T-helper 2 cell treated with Interferon-gamma antibody and Interleukin-4, amounts not matched to agents 5 μg/mL and 100 μg/mL, for 36 hours (primary cell): ENCODE measurements at places on chromosomes 1 and 21.

DNA sequence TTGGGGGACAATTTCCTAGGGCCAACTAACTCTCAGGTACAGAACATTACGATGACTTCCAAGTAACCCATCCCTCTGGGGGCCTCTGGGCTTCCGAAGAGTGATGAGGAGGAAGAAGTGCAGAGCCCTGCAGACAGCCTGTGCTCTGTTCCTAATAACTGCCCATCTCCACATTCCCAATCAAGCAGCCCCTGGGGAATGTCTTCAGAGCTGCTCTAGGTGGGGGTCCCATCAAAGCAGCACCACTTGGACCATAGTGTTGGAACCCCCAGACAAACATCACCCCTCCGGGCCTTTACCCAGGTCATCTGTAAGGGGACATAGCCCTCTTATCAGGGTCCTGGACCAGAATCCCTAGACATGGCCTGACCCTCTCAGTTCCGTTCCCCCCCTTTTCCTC lies 357.3 kb downstream of the NPHP4 start:
- DNase-seq = no peak

- DNase-seq = no peak
These were observed 350.0 kb downstream of the USP25 start for GRCh38 chr21:16079830-16080229.

- DNase-seq = peak; percentile 6
These were observed 122.8 kb upstream of the USP24 start for GRCh38 chr1:55337801-55338447.

DNA sequence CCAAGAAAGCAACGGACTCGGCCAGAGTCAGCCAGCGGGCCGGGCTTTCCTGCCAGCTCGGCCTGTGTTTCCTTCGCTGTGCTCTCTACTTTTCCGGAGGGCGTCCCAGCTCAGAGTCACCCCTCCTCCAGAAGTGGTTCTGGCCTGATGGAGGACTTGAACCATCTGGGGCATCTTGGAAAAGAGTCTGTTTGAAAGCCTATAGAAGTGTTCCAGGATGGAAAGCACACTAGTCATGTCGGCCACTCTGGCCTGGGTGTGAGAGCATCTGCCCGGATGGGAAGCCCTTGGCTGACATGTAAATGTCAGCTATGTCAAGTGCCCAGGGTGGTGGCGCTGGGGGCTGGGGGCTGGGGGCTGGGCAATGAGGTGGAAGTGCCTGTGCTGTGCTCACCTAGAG lies 113.4 kb downstream of the DHRS3 start:
- no peak for DNase-seq

- DNase-seq = no peak
These were observed 9.1 kb downstream of the KCNT2 start for GRCh38 chr1:196598942-196599748.

DNA sequence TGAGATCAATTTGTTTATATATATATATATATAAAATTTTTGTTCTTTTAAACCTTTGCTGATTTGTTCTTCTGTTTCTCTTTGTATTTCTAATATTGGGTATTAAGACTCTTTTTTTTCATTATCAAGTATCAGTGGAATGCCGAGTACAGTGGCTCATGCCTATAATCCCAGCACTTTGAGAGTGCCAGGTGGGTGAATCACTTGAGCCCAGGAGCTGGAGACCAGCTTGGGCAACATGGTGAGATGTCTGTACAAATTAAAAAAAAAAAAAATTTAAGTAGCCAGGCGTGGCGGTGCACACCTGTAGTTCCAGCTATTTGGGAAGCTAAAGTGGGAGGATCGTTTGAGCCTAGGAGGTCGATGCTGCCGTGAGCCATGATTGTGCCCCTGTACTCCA lies 67.1 kb downstream of the MAST2 start:
- DNase-seq = no peak

- DNase-seq = no peak
These were observed 21.1 kb downstream of the C2CD2 start for GRCh38 chr21:41932576-41933312.

DNA sequence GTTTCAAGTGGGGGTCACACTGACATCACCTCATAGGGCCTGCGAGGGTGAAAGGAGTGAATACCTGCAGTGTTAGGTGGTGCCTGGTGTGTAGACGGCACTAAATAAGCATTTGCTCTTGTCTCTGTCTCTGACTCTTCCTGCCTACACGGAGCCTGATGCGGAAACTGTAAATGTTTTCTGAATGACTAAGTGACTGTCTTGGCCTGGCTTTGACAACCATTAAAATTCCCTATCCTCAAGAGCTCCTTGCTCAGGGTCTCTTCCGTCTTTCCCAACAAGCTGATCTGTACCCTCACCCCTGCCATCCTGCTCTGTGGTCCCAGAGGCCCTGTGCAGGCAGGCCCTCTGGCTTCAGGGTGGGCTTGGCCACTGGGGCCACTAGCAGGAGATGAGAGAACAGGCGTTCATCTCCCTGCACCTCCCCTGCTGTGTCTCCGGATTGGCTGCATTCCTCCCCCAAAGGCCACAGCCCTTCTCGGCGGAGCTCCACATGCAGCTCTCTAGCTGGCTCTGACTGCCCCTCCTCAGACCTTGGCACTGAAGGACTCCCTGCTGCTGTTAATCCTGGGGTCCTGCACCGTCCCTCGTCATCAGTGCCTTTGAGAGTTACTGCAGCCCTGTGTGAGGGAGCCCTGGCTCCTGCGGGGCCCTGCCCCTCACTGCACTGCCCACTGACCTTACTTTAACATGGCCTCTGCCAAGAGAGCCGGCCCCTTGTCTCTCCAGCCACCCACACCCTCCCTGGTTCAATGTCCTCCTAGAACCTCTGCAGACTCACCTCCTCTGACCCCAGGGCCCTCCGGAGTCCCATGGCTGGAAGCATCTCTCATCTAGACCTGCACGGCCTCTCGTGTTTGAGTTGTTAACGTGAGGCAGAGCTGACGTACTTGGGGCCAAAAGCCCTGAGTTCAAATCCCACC lies 211.1 kb downstream of the MATN1 start:
- no peak for DNase-seq

GRCh38 chr1:31111290-31111951 lies 45.9 kb upstream of the PUM1 start:
- DNase-seq = no peak

- DNase-seq = no peak
These were observed 70.0 kb downstream of the CLCA4 start for GRCh38 chr1:86616871-86617270.

DNA sequence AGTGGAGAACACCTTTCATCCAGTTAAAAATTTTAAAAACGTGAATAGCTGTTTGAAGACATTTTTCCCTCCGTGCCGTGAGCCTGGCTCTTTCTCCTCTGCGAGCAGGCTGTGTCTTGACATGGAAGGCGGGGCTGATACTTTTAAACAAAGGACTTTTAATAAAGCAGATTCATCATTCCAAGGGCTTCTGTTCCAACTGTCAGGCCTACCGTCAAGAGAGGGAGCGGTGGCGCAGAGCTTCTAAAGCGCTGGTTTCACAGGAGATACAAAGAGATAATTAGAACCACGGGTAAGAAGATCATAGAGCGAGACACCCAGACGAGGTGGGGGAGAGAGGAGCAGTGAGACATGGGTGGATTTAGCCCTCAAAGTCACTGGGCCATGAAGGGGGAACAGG lies 247.4 kb upstream of the C1orf174 start:
- DNase-seq = no peak

- DNase-seq = no peak
These were observed 12.1 kb downstream of the OSBPL9 start for GRCh38 chr1:51628715-51629590.

DNA sequence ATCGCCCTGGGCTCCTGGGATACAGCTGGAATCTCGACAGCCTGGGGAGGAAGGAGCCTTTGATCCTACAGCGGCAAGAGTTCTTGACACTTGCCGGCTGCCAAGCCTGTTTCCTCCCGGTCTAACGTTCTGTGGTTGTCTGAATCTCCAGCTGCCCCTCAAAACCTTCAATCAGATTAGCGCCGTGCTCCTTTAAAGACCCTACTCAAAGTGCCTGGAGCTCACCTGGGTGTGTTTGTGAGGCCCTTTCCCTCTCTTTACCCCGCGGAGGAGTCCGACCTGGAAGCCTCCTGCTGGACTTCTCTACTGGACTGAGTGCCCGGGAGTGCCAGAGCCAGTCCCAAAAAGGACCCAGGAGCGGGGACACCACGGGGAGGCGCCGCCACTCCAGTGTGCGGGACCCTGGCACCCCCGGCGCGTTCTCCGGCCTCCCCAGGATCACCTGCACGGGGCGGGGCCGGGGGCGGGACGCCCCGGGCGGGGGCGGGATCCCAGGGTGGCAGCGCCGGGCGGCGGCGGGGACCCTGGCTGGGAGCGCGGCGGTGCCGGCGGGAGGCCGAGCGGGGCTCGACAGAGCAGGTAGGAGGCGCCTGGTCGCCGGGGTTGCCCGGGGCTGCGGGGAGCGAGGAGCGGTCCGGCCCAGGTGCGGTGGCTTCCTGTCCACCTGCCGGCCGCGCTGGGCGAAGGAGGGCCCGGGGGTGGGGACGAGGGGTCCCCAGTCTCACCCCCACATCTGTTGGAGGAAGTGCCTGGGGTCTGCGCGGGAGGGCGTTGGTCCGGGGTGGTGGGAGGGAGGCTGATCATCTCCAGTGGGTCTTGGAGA lies at the start of gene NCMAP:
Gene NCMAP, plus strand, starts transcription at position 497 of the 823 bp plus-strand sequence. CDS start 39,344 bp downstream, outside the sequence.
- no peak for DNase-seq

DNA sequence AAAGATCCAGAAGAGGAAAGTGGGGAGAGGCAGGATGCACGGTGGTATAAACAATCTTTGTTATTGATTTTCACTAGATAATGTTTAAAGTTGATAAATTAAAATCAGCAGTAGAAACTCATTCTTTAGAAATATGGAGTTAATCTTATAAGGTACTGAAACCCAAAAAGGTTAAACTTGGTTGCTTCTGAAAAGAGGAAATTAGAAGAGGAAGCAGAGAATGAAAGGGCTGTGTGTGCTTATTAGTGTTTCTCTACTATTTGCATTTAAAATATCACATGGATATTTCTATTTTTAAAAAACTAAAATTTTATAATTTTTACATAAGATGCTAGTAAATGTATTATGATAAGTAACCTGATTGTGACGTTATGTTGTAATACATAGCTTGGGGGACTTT lies 24.4 kb downstream of the C1orf141 start:
- no peak for DNase-seq

GRCh38 chr1:162177126-162177525 lies 107.6 kb downstream of the NOS1AP start:
- no peak for DNase-seq

GRCh38 chr1:211908453-211908852 lies 77.9 kb upstream of the LPGAT1 start:
- no peak for DNase-seq
